DMS79 treated with DMSO at 0.1 percent for 48 hours (cell line): ENCODE measurements at places on chromosomes 5 and 9.
A peak's percentile ranks its signal among the peaks of the same experiment; 100 is the strongest.

DNA sequence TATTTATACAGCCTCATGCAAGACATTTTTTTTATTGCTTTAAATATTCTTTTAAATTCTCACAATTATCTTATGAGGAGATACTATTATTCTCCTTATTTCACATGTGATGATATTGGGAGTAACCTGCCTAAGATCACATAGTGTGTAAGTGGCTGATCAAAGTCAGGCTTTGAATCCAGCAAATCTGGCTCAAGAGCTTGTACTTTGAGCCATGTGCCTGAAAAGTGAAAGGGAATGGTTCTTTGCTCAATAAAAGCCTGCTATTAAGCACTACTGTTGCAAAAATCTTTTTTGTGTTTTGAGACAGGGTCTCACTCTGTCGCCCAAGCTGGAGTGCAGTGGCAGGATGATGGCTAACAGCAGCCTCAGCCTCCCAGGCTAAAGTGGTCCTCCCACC, 35.1 kb downstream of the PWWP2A start:
- DNase-seq = no peak

DNA sequence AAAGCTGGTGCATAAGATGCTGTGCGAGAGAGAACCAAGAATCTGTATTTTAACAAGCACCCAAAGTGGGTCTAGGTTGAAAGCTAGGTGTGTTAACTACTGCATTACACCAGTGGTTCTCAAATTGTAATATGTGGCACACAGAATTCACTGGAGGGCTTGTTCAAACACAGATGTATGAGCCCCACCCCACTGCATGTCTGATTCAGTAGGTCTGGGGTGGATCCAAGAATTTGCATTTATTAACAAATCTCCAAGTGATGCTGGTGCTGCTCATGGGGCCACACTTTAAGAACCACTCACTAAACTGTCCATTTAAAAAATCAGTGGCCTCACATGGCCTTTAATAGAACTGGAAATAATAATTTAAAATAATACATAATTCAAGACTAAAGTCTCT, 40.4 kb downstream of the LPAR1 start:
- no peak for DNase-seq

GRCh38 chr9:20884985-20885593, 146.4 kb downstream of the HACD4 start:
- DNase-seq = no peak

- DNase-seq = no peak
These were observed 20.9 kb upstream of the SYNPO start for GRCh38 chr5:150619359-150620230.

- no peak for DNase-seq
These were observed 25.9 kb downstream of the MTRR start for GRCh38 chr5:7894860-7895259.

DNA sequence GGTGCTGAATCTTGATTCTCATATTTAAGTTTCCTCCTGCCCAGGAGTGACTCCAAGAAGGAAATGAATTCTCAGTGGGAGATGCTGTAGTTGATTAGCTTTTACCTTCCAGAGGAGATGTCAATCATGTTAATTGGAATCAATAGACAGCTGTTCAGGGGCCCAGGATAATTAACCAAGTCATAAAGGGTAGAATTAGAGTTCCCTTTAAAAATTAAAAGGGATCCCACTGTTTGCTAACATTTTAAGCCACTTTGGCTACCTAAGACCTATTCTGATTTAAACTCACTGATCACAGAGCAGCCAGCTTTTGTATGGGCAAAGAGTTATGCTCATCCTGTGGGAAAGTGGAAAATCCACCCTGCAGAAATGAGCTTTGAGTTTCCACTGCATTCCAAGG, 249.6 kb downstream of the SLIT3 start:
- DNase-seq = no peak

- DNase-seq = no peak
These were observed 2.1 kb downstream of the LECT2 start for GRCh38 chr5:135952683-135953082.

- DNase-seq = no peak
These were observed 8.9 kb upstream of the BNC2 start for GRCh38 chr9:16879416-16879815.

DNA sequence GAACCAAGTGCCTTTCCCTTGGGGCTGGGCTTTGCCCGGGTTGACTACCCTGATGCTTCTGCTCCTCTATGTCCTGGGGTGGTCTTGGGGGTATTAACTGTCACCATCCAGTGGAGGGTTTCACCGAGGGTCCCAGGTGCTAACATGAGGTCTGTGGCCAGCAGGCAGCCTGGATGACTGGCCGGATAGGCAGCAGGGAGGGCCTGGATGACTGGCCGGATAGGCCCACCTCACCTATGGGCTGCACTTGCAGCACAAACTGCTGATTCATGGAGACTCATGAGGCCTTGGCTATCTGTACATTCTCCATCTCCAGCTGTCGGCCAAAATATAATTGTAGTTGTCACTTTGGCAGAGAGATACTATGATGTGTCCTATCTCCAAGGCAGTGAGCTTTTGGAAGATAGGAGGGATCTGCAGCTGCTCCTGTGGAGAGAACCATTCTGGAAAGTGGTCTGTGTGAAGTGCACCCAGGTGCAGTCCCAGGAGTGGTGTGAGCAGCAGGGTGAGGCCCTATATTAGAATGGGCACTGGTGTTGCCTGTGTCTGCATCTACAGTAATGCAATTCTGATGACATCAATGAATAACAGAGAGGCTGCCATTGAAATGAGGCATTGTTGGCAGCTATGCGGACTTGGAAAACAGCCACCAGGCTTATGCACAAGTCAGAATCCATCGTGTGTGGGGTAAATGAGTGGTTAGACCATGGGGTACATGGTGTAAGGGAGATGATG, 26.3 kb upstream of the CDKN2AIPNL start:
- no peak for DNase-seq

DNA sequence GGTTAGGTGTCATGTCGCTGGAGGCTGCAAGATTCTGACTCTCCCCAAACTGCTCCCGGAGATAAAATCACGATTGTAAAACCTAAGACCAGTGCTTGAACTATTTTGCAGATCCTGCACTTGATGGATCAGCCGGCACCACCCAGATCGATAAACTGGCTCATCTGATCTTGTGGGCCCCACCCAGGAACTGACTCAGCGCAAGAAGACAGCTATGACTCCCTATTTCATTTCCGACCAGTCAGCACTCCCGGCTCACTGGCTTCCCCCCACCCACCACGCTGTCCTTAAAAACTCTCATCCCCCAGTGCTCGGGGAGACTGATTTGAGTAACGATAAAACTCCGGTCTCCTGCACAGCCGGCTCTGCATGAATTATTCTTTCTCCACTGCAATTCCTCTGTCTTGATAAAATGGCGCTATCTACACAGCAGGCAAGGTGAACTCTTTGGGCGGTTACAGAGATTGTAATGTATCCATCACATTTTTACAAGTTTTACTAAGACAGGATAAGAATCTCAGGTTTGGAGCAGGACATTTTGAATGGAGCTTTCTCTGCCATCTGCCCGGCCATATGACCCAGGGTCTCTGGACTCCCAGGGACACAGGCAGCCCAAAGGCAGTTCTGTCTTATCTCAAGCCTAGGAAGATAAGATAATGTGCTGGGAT, 10.6 kb upstream of the PPP1R26 start:
- no peak for DNase-seq

- no peak for DNase-seq
These were observed 312 bp downstream of the SET start for GRCh38 chr9:128689293-128689774.

DNA sequence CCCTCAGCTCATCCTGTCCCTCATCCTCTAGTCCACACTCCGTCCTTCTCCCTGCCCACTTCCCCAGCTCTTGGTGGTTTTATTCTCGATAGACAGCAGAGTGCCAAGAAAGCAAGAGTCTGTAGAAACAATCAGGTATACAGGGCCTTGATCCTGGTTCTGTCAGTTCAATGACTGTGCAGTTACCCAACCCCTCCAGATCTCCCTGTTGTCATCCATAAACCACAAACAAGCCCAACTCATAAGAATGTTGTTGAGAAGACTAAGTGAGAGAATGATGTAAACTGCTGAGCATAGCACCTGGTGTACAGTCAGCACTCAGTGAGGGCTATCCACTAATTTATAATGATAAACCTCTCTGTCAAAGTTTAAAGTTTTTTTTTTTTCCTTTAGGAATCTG, 31.3 kb downstream of the ISL1 start:
- no peak for DNase-seq

DNA sequence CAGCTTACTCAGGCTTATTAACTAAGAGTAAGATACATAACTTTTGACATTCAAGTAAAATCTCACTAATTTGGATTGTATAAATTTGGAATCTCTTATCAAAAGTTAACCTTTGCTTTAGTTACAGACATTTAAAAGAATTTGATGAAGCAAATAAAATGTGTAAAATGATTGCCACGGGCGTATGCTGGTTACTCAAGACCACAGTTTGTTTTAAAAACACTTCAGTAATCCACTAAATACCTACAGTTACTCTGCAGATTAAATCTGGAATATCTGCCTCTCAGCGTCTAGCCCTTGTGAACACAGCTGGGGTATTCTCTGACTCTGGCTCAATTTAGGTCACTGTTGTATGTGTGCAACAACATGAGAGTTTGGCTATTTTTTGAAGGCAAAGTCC, 143.8 kb downstream of the MCTP1 start:
- no peak for DNase-seq

DNA sequence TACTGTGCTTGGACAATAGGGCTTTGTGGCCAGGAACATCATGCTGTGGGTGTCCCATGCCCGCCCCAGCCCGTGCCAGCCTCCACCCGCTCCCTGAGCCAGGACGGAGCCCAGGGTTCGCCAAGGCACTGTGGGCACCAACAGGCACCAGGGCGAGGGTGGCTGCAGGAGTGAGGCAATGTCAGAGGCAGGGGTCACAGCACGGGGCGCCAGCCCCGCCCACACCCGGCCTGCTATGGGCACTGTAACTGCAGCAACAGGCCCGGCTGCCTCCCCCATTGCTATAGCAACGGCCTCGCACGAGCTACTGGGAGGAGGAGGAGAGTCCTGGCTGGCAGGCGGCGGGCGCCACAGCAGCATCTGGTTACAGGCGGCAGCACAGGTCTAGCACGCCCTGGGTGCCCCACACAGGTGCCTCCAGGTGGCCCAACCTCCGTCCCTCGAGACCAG, 2.5 kb downstream of the ABCA2 start:
- peak; percentile 87 for DNase-seq

- DNase-seq = peak; percentile 15
These were observed 2.6 kb upstream of the GRIN1 start for GRCh38 chr9:137136261-137136880.

GRCh38 chr5:64980176-64980575, 211.4 kb downstream of the CWC27 start:
- DNase-seq = no peak

DNA sequence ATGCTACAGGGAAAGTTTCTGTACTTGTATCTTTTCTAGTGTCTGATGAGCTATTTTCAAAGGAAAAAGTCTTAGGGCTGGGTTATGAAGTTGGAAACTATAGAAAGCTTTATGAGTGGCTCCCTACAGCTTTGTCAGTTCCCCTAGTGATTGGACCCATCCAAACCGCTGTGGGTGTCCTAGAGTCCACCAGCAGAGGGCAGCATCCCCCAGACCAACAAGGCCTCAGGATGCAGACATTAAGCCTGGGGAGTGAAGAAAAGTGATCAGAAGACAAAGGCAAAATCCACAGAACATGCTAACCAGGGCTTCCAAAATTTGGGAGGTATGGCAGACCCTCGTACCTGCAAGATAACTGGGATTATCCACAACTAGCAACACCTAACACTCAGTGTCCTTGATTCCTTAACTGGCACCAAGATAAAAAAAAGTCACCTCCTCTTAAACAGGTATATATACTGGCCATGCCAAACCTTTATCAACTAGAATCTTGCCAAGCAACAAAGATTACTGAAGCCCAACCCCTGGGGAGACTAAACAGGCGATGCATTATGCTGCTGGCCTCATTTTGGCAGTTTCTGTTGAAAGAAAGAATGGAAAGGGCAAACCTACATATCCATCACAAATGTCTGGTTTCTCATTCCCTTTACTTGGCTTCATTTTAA, 110.4 kb upstream of the NR5A1 start:
- peak; percentile 63 for DNase-seq

- no peak for DNase-seq
These were observed 334.8 kb upstream of the NMUR2 start for GRCh38 chr5:152739916-152740315.

DNA sequence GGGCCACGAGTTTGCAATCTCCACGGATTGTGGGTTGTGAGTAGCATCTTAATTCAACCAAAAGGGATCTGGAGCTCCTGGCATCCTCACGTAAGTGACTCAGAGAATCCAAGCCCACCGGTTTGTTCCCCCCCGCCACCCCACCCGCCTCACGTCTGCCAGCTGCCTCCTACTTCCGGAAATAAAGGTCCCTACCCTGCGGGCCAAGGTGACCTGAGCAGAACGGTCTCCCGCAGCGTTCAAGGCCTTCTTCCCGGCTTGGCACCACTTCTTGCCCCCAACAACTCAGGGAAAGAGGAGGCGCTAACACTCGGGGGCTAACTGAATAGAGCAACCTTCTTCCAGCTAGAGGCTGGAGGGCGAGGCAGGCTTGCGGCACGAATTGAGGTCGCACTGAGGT, 8.8 kb upstream of the GPRIN1 start:
- DNase-seq = no peak

GRCh38 chr5:172455087-172455381, 709 bp upstream of the SH3PXD2B start:
- no peak for DNase-seq

GRCh38 chr9:24832307-24832706, 286.6 kb upstream of the IZUMO3 start:
- no peak for DNase-seq

GRCh38 chr5:62346748-62347147, 40.7 kb downstream of the KIF2A start:
- no peak for DNase-seq

- DNase-seq = no peak
These were observed 224.7 kb downstream of the GDNF start for GRCh38 chr5:37615184-37615583.

DNA sequence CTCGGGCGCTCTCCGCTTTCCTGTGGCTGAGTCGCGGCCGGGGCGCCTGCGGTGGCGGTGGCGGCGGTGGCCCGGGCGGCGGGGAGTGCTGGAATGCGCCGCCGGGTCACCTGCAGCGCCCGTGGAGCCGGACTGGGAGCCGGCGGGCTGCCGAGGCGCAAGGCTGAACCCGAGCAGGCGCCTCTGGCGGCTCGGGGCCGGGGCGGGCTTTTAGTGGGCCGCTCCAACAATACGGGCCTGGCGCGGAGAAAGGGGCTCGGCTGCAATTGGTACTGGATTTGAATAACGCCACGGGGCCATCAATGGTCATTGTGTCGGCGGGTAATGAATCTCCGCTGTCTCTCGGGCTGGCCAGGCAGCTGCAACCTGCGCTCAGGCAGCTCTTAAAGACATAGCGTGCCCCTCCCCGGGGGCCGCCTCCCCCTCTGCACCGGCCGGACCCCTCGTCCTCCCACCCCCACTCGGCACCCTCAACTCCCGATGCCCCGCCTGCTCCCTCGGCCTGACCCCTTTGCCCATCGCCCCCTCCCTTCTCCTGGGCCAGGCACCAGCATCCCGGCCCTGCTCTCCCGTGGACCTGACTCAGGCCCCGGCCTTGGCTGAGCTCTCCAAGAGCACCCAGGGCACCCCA, 22.1 kb downstream of the URM1 start:
- DNase-seq = no peak
